ENCODE measurements at places on chromosomes 16 and 17. TPM values are rescaled to one million over a fixed set of nuclear protein-coding genes. Genes with fewer than 3 reads are reported as not detected.

The PHKB gene
- total RNA-seq: 59.5 TPM

DNA sequence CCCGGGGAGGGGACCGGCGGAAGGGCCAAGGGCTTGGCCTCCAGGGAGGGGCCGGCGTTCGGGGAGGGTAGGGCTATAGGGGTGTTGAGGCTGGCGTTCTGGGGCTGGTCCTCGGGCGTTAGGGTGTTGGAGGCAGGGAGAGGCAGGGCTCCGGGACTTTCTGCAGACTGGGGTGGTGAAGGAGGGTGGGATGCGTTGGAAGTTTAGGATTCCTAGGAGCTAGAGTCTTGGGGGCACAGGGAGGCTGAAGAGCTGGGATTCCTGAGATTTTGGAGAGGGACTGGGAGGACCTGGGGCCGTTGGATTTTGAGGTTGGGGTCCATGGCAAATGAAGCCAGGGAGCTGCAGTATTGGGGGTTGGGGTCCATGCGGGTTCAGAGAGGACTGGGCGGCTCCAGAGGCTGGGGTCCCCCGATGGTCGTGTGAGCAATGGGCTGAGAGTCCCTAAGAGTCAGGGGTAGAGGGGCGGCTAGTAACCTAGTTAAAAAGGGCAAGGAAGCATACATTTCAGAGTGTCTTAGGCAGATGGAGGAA lies 740 bp downstream of the NFATC2IP start:
- no peak for DNase-seq

- no peak for DNase-seq
Observed at GRCh38 chr16:12027558-12028287, 51.2 kb downstream of the SNX29 start.

The CSF3 gene
- total RNA-seq: not detected

The OR4D1 gene
- 1.2 TPM for total RNA-seq

The CCL13 gene
- total RNA-seq: not detected

DNA sequence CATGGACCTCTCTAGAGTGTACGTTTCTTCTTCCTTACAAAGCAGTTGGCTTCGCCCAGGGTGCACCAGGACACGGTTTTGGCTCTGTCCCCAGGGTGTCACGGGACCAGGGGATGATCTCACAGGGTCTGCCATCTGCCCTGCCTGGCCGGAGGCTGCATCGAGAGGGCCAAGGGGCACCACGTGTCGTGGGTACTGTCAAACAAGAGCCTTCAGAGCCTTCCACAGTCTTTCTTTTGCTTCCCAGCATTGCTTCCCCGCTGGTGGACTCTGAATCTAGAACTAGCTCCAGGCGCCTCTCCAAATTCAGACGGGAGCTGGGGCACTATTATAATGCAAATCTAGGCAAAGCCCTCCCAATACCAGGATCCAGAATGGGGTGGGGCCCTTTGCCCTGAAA lies 47.9 kb downstream of the MAPT start:
- no peak for DNase-seq

- DNase-seq: no peak
Observed at GRCh38 chr17:82089723-82090548, 8.1 kb downstream of the FASN start.

The TEX19 gene
- total RNA-seq: not detected

- DNase-seq: no peak
Observed at GRCh38 chr16:46854846-46855245, 23.9 kb upstream of the C16orf87 start.

- DNase-seq: no peak
Observed at GRCh38 chr17:16123531-16123930, 91.8 kb downstream of the NCOR1 start.

- DNase-seq: no peak
Observed at GRCh38 chr17:82449883-82450356, 632 bp downstream of the CYBC1 start.

The NPTX1 gene
- total RNA-seq: 0.07 TPM

DNA sequence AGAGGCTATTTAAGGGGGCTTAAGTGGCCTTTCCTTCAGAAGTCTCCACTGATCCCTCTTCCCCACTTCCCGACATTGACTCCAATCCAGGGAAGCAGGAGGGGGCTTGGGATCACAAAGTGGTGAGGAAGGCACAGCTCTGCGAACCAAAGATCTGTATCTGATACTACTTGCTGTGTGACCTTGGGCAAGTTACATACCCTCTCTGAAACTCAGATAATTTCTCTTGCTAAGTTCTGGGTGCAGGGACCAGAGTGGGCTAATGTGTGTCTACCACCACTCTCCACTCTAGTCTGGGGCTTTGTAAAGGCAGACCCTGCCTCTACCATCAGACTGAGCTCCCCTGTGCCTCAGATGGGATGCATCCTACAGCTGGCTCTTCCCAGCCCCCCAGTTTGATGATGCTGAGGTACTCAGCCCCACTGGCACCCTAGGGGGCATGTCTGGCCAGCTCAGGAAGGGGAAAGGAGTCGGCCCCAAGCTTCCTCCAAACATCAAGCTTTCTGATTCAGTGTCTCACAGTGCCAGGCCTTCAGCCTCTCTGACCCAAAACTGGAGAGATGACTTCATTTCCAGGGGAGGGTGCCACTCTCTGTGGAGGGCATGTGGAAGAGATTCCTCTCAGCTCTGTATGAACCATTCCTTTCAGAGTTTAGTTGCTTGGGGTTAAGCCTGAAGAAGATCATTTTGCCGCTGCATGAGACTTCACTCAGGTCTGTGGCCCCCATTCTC lies 10.9 kb downstream of the DLX4 start:
- no peak for DNase-seq

- no peak for DNase-seq
Observed at GRCh38 chr16:70370924-70371323, 24.2 kb downstream of the DDX19A start.

DNA sequence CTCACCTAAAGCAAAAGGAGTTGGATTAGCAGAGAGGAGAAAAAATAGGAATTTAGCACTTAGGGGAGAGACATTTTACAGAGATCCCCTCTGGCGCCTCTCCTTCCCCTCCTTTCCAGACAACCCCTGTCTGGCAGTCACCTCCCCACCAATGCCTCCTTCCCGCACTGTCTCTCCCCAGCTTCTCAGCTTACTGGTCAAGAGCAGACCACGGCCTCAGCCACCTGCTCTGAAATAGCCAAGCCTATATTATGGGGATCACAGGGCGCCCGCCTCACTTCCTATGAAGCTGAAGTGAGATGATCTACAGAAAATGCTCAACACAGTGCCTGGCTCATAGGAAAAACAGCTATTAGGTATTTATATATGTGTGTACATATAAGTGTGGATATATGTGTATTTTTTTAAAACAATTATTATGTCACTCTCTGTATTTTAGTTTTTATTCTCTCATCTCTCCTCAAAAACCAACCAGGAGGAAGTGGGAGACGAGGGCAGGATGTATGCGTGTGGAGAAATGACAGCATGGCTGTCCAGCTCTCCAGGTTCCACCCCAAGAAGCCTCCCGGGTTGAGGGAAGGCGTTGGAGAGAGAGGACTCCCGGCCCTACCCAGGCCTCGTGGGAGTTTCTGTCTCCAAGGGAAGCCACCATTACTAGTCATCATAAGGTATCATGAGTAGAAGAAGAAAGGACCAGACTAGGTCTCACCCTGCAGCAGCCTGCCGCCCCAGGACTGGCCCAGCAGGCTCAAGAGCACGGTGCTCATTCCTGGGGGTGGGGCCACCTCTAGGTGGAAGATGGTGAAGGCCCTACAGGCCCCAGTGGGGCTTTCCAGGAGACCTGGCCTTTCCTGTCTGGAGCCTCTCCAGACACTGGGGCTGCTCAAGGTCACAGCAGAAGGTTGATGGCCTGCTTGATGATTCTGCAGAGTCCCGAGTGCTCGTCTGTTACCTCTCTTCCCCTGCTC lies 27.2 kb downstream of the MAP3K14 start:
- DNase-seq: no peak

DNA sequence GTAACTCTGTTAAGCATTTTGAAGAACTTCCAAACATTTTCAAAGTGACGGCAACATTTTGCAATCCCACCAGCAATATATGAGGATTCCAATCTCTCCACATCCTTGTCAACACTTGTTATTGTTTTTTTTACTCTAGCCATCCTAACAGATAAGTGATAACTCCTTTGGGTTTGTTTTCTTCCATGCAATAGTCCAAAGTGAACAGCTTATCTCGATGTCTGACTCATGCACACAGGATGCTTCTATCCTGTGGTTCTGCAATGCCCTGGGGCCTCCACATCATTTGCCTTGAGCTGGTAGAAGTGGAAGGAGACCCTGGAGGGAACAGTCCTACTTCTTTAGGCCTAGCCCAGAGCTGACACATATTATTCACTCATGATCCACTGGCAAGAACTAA lies 13.0 kb downstream of the TLE7 start:
- no peak for DNase-seq

Measured in T-helper 17 cell (primary cell).